ENCODE measurements at places on chromosomes 4 and X.
A peak's percentile ranks its signal among the peaks of the same experiment; 100 is the strongest.

DNA sequence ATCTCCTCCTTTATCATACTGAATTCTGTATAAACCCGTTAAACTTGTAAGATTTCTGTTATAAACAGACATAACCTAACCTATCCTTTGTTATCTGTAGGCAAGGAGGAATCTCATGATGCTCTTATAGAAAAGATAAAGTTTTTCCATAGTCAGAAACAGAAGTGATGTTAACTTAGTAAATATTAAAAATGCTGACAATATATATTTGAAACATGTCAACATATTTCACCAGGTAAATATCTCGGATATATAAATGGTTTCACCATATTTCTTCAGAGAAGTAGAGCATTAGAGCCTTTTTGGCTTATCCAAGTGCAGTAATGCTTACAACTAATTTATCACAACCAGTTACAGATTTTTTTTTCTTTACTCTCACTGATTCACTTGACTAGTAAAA, 625.9 kb downstream of the PDHA2 start:
- DNase-seq, result no peak

- no peak for DNase-seq
These were observed 75.6 kb upstream of the MSX1 start for GRCh38 chr4:4783847-4784246.

- DNase-seq, result no peak
These were observed 84.8 kb downstream of the IL15 start for GRCh38 chr4:141721174-141721573.

GRCh38 chrX:122572461-122572860, 611.6 kb upstream of the GRIA3 start:
- no peak for DNase-seq

DNA sequence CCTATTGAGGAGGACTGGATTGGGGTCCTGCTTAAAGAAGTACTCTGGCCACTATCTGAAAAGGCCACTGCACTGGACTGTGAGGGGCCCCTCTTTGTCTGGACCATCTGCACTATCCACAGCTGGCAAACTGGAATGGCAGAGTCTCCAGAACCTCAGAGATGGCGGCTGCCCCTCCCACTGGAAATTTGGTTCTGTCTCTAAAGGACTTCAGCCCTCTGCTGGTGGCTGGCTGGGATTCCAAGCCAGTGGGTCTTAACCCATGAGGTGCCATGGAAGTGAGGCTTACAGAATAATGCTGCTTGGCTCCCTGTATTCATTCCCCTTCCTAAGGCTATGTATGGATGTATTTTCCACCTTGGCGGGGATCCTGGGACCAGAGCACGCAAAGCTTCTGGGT, 41.6 kb upstream of the CYLC1 start:
- no peak for DNase-seq

GRCh38 chr4:26372525-26373172, 51.8 kb downstream of the RBPJ start:
- DNase-seq, result peak; percentile 41

DNA sequence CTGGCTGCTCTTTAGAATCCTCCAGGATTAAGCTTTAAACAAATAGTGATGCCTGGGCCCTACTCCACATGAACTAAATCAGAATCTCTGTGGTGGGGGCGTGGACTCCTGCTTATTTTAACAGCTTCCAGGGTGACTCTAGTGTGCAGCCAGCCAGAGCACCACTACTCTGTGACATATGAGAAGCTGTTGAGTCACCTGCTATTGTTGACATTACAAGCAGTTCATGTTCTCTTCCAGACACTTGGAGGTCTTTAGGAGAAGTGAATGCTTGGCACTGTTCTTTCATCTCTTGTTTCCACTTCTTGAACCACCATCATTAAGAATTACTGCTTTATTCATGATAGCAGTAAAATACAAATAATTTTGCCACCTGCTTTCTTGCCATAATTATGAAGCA, 426 bp upstream of the C4orf51 start:
- DNase-seq, result no peak

GRCh38 chr4:158410272-158410671, 111.4 kb upstream of the RXFP1 start:
- DNase-seq, result no peak

DNA sequence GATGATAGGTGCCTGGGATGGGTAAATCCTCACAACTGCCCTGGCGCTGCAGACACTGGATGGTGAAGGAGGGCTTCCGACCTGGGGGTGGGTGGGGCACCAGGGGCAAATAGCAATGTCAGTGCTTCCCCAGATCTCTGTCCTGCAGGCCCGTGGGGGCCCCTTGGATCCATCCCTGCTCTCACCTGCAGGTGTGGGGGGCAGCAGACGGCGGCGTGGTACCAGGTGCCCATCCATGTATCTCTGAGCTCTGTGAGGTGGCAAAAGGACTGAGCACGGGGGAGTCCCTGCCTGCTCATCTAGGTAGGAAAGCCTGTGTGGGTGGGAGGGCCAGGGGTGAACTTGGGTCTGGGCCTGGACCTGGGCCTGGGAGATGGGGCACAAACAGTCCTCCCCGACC, 6.5 kb upstream of the SYP start:
- DNase-seq, result no peak

DNA sequence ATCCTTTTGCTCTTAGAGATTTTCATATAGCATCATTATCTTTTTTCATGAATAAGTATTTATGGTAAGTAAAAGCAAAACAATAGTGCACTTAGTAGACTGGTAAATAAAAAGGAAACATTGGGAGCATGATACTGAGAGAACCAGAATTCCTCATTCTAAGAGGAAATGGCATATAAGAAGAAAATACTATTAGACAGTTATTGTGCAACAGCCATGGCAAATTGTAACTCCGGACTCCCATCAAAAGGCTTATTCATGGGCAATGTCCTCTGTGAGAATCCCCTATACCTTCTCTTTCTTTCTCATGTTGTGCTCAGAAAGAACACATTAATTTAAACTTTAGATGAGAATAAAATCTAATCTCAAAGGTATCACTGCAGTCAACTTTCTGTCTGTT, 42.4 kb downstream of the SPATA18 start:
- DNase-seq, result no peak

DNA sequence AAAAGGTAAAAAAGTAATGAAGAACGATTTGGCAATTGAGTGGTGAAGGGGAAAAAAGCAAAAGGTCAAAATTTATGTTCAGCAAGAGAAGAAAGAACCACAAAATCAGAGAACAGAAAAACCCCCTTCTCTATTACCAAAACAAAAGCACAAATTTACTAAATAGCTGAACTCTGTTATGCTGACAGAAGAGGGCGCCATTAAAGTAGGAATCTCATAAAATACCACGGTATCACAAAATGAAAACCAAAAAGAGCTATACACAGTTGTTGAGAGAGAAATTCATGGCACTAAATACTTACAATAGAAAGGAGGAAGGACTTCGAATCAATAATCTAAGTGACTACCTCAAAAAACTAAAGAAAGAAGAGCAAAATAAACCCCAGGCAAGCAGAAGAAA, 69.6 kb upstream of the CXorf66 start:
- DNase-seq, result no peak

Measured in stimulated activated CD4-positive, alpha-beta T cell treated with anti-CD3 and anti-CD28 coated beads, Interleukin-1b, Interleukin-23, amount 100 ng/mL, for 48 hours (primary cell).